GM23248 (cell line): ENCODE measurements at places on chromosomes 2 and 18. TPM values are rescaled to one million over a fixed set of nuclear protein-coding genes. Genes with fewer than 3 reads are reported as not detected.

DNA sequence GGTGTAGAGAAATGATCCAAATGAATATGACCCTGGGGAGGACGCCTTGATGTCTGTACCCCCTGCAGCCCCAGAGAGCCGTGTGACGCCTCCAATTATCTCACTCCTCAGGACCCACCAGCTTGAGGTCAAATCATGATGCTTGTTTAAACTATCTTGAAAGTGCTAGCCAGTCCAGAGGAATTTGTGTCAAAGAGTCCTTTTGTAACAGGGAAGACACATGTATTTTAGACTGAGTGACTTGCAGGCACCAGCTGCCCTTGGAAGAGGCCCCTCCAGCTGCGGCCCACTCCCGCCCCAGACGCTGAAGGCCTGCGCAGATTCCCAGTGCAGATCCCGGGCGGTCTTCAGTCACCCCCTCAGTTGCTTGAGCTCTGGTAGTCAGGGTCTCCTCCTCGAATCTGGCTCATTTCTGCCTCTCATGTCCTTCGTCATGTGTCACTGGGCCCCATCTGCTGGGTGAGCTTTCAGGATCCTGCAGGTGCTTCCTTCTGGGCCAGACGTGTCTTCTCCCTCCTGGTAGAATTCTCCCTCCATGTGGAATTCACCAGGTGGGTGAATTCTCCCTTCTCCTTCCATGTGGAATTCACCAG, 77.4 kb downstream of the RNF144A start:
- H3K27ac ChIP-seq, result no peak overlapping the region
- no peak for DNase-seq
- H3K4me1 ChIP-seq, result no peaks in the 10 kb centered on the region
- no peaks in the 10 kb centered on the region for H3K27me3 ChIP-seq
- H3K4me3 ChIP-seq, result no peak overlapping the region

GRCh38 chr2:205216580-205216979, 465.7 kb upstream of the NRP2 start:
- H3K4me3 ChIP-seq, result no peak overlapping the region
- no peak for DNase-seq
- H3K27me3 ChIP-seq, result no peaks in the 10 kb centered on the region
- H3K27ac ChIP-seq, result no peak overlapping the region
- H3K4me1 ChIP-seq, result peaks cover 7% of the 10 kb centered on the region

DNA sequence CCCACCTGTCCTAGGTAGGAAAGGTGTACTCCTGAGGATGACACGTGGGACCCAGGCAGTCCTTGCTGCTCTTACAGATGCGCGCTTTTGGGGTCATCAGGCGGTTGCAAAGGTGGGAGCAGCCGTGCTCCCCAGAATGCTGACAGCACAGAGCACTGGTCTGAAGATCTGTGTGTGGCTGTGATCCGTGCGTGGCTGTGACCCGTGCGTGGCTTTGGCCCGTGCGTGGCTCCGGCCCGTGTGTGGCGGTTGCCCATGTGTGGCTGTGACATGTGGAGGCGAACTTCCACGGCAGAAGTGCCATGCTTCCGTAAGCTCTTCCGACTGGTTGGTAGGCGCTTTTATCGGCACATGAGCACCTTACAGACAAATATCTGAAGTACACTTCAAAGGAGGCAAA, 270.0 kb downstream of the AGAP1 start:
- peaks cover 10% of the 10 kb centered on the region for H3K4me1 ChIP-seq
- H3K27me3 ChIP-seq, result no peaks in the 10 kb centered on the region
- no peak overlapping the region for H3K27ac ChIP-seq
- no peak for DNase-seq
- no peaks in the 10 kb centered on the region for H3K36me3 ChIP-seq
- no peak overlapping the region for H3K4me3 ChIP-seq

UGT1A10 gene
- polyA plus RNA-seq, result not detected in 2 replicates

GRCh38 chr2:144071461-144071860, 448.5 kb downstream of the ZEB2 start:
- DNase-seq, result no peak
- H3K27me3 ChIP-seq, result no peaks in the 10 kb centered on the region
- H3K36me3 ChIP-seq, result no peaks in the 10 kb centered on the region

DNA sequence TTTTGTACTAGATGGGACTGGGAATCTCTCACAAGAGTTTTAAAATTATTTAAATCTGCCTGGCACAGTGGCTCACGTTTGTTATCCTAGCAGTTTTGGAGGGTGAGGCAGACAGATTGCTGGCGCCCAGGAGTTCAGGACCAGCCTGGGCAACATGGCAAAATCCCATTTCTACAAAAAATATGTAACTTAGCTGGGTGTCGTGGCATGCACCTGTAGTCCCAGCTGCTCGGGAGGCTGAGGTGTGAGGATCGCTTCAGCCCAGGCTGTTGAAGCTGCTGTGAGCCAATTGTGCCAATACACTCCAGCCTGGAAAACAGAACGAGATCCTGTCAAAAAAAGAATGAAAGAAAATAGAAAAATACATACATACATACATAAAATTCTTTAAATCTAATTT, 685.7 kb upstream of the PIK3C3 start:
- no peak overlapping the region for H3K27ac ChIP-seq
- DNase-seq, result no peak
- H3K4me1 ChIP-seq, result no peaks in the 10 kb centered on the region
- H3K27me3 ChIP-seq, result no peaks in the 10 kb centered on the region

APLF gene
- polyA plus RNA-seq, result 3.2 and 3.6 TPM in 2 replicates

DNA sequence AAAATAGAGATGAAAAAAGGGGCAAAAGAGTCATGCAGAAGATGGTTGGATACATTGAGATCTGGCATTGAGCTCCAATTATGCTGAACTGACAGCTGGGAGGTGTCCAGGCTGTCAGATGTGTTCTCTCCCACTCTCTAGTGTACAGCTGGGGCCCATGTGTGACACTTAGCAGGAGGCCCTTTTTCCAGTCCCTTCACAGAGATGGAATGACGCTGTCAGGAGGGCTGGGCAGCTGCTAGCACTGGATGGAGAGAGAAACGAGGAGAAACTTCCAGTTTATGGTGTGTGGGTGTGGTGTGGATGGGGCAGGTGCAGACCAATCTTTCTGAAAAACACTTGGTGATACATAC, 437.7 kb upstream of the HS6ST1 start:
- no peak for DNase-seq
- no peaks in the 10 kb centered on the region for H3K4me1 ChIP-seq
- H3K36me3 ChIP-seq, result no peaks in the 10 kb centered on the region
- no peak overlapping the region for H3K4me3 ChIP-seq
- H3K27ac ChIP-seq, result no peak overlapping the region

GRCh38 chr18:33369711-33370449, 70.6 kb downstream of the CCDC178 start:
- no peak overlapping the region for H3K4me3 ChIP-seq
- no peak overlapping the region for H3K27ac ChIP-seq
- no peaks in the 10 kb centered on the region for H3K27me3 ChIP-seq
- no peaks in the 10 kb centered on the region for H3K4me1 ChIP-seq
- H3K36me3 ChIP-seq, result no peaks in the 10 kb centered on the region

- H3K36me3 ChIP-seq, result no peaks in the 10 kb centered on the region
- no peak overlapping the region for H3K27ac ChIP-seq
- no peak overlapping the region for H3K4me3 ChIP-seq
- no peaks in the 10 kb centered on the region for H3K27me3 ChIP-seq
These were observed 80.5 kb downstream of the VRK2 start for GRCh38 chr2:58127111-58127510.

DNA sequence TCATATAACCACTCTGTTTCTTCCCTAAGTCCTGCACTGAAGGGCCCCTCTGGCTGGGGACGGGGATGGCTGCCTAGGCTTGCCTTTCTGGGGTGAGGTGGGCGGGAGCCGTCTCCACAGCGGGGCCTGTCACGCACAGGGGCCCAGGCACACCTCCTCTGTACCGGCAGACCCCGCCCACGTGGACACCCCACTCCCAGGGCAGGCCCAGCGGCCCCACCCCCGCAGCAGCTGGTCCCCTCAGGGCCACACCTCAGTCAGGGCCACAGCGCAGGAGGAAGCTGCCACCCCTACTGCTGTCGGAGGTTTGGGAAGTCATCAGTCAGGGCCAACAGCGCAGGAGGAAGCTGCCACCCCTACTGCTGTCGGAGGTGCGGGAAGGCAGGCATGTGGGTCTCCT, 257.6 kb upstream of the RAB6C start:
- H3K27me3 ChIP-seq, result no peaks in the 10 kb centered on the region
- no peaks in the 10 kb centered on the region for H3K36me3 ChIP-seq
- H3K27ac ChIP-seq, result no peak overlapping the region
- no peak for DNase-seq
- no peaks in the 10 kb centered on the region for H3K4me1 ChIP-seq

DNA sequence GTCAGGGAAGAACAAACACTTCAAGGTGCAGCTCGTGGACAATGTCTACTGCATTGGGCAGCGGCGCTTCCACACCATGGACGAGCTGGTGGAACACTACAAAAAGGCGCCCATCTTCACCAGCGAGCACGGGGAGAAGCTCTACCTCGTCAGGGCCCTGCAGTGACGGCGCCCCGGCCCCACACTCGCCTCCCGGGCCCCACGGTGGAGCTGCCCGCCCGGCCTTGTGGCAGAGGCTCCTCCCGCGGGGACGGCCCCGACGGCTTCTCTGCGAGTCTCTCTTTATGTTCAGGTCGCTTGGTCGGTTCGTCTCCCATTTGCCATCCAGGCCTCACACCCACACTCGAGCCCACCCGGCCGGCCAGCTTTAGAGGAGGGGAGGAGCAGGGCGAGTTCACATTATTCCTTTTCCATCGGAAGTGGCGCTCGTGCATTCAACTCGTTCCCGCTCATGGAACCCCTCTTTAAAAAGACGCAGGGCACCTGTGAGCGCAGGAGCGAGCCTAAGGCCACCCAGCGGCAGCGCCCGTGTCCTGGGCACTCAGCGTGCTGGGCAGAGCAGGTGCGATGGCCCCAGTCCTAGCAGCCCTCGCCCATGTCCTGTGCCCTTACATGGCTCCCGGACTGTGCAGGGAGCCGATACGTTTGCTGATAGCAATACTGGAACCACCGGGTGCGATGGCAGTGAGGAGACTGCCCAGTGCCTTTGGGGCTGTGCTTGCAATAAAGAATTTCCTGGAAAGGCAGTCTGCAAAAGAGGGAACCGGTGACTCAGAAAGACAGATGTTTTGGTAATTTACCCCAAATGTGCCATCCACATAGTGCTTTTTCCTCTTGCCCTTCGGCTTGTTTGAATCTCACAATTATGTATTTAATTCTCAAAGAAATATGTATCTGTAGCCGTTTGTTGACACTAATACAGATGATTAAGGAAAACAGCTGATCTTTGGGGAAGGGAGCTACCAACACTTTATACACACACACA, 148.6 kb downstream of the NCK2 start:
- H3K27ac ChIP-seq, result no peak overlapping the region
- H3K4me1 ChIP-seq, result no peaks in the 10 kb centered on the region
- no peaks in the 10 kb centered on the region for H3K27me3 ChIP-seq
- H3K4me3 ChIP-seq, result no peak overlapping the region
- no peaks in the 10 kb centered on the region for H3K36me3 ChIP-seq

DNA sequence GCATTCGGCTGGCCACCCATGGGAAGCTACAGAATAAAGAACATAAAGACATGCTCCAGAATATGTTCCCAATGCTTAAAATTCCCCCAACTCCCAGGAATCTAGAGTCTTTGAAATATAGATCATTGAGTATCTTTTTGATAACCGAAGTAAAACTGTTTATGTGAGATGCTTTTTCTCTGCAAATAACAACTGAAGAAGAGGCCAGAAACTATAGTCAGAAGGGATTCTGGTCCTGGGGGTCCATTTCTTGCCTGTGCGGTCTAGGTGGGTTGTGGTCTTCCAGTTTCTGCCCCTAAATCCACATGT, 30.6 kb upstream of the SLC66A3 start:
- H3K4me1 ChIP-seq, result peaks cover 10% of the 10 kb centered on the region; the same call in 1 of the 2 replicates
- no peak for DNase-seq
- no peak overlapping the region for H3K27ac ChIP-seq

- peaks cover 14% of the 10 kb centered on the region for H3K27me3 ChIP-seq
- no peak overlapping the region for H3K4me3 ChIP-seq
- H3K4me1 ChIP-seq, result 0 out of 2 replicates have a peak, but pooled peaks cover under 1% of the 10 kb centered on the region
These were observed 385.5 kb upstream of the HNRNPA3 start for GRCh38 chr2:176826984-176827668.
